Osteoblast (primary cell): ENCODE measurements at places on chromosomes 5 and 9. TPM values are rescaled to one million over a fixed set of nuclear protein-coding genes. Genes with fewer than 3 reads are reported as not detected.
A peak's percentile ranks its signal among the peaks of the same experiment; 100 is the strongest.

RMND5B gene
- 20.0 and 20.6 TPM in 2 replicates for total RNA-seq

- no peak for DNase-seq
Measured at GRCh38 chr9:37621273-37622121, 29.1 kb upstream of the TOMM5 start.

RNF145 gene
- total RNA-seq: 37.7 and 38.4 TPM in 2 replicates

DNA sequence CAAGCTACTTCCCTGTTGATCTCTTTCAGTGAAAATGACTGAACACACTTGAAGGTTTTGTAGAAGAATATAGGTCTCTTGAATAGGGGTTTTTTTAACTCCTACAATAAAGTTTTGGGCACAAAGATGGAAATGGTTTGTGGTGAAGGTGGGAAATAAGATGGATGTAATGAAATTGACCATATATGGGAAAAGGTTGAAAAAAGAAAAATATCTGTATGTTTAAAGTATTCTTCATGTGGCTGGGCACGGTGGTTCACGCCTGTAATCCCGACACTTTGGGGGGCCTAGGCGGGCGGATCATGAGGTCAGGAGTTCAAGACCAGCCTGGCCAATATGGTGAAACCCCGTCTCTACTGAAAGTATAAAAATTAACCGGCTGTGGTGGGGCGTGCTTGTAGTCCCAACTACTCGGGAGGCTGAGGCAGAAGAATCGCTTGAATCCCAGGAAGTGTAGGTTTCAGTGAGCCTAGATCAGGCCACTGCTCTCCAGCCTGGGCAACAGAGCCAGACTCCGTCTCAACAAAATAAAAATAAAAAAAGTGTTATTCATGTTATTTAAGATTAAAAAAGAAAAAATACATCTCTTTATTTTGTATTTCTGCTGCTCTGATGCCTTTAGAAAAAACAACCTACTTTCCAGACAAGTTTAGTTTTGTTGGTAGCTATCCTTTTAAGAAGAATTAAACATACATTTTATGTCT, 2.2 kb downstream of the RBM27 start:
- DNase-seq: no peak

DNA sequence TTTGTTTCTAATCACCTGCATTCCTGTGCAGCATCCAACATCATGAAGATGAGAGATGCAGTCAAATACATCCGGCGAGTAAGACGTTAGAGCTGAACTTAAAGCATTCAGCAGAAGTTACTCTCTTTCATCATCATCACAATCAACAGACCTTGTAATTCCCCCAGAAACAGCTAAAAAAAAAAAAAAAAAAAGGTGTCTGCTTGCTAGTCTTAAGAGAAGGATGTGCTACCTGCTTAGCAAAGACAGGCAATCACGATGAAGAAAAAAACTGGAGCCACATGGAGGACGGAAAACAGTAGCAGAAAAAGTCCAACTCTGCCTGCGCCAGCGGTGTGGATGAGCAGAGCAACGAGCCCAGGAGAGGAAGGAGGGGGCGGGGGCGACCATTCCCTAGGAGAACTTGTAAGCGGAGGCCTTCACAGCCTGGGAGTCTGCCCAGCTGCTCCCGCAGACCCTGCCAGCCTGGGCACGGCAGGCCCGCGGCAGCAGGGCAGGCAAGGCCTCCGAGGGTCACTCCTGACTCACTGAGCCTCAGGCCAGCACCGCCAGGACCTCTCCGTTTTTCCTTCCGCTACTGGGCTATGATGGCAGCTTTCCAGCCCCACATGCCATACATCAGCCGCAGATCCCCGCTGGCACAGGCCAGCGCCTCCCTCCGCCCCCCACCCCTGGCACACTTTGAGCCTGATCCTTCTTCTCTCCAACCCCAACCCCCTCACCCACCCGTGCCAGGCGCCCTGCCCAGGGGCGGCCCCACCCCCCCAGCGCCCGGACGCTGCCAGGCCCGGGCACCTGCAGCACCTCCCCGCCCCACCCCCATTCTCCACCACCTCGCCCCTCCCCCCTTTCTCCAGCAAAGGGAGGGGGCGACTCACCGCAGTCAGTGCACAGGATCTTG, 1.4 kb downstream of the NRG2 start:
- DNase-seq: peak; percentile 91

DNA sequence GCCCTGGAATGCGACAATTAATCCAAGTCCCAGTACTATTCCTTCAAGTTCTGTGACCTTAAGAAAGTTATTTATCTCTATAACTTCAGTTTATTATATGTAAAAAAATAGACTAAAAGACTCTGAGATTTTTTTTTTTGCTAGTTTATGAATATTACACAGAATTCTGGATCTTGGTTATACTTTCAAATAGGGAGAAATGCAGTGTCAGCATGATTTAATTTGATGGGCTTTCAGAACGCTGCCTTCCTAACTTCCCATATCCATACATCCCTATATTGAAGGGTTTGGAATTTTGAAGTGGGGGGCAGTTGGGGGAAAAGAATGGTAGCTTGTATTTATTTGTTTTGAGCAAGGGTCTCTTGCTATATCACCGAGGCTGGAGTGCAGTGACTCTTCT, 98.4 kb upstream of the MEGF10 start:
- no peak for DNase-seq
